HL-60 (cell line): ENCODE measurements at places on chromosomes 12 and 14.

- no peak for DNase-seq
Measured at GRCh38 chr12:93174473-93174872, 203.3 kb upstream of the NUDT4 start.

DNA sequence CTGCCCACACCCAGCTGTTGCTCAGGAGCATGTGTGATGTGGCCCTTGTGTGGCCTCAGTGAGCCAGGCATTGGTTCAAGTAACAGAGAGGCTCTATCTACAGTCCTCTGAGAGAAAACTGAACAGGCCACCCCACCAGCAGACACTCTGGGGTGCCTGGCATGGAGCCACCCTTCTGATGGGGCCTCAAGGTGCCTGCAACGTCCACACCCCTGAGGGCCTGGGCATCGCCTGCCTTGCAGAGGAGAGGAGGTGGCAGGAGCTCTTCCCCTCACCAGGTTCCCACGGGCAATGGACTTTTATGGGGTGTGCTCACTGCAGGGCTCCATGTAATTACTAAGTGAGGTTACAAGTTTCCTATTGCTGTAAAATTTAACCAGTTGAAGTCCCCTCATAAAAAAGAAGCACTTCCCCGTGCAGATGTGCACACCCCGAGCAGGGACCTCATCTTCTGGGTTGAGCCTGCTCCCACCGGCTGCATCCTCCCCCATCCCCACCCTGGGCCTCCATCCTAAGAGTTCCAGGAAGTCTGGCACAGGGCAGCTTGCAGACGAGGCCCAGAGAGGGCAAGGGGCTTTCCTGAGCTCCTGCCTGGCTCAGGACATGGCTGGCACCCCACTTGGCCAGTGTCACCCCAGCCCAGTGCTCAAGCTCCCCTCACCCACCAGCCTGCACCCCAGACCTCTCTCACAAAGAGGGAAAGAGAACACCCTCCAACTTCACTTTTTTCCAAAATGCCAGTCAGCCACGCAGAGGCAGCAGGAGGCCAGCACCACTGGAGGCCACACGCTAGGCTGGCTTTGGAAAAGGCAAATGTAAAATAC, 270.4 kb upstream of the RTL1 start:
- no peak for DNase-seq

GRCh38 chr12:16857456-16857923, 251.5 kb upstream of the LMO3 start:
- DNase-seq, result no peak

DNA sequence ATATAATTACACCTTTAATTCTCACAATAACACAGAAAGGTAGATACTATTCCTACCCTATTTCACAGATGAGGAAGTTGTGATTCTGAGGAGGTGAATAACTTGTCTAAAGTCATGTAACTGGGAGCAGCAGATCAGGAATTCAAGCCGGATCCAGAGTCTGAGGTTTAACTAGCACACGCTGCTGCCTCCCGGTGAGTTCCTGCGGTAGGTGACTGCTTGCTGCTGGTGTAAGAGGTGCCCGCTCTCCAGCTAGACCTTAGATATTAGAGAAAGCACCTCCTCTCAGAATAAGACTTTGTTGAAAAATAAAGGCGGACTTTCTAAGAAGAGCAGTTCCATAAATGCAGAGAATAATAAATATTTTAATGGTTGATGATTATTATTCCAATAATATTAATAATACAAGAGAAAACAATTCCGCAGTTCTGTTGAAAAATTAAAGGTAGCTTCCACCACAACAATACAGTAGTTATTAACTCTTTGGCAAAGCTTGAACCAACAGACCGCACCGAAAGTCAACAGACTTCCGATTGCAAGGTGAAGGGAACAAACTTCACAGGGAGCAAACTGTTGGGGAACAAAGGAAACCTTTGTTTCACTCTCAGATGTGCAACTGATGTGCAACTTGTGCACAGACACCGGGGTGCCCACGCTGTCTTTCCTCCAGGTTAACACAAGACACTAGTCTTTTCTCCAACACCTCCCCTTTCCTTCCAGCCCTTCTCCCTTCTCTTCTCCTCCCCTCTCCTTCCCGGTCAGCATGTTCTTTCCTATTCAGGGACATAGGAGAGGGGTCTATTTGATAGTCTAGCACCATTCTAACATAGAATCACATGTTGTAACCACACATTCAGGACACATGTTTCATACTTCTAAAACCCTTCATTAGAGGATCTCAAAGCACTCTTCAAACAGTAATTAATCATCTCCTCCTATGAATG, 73.2 kb upstream of the EGLN3 start:
- DNase-seq, result no peak

DNA sequence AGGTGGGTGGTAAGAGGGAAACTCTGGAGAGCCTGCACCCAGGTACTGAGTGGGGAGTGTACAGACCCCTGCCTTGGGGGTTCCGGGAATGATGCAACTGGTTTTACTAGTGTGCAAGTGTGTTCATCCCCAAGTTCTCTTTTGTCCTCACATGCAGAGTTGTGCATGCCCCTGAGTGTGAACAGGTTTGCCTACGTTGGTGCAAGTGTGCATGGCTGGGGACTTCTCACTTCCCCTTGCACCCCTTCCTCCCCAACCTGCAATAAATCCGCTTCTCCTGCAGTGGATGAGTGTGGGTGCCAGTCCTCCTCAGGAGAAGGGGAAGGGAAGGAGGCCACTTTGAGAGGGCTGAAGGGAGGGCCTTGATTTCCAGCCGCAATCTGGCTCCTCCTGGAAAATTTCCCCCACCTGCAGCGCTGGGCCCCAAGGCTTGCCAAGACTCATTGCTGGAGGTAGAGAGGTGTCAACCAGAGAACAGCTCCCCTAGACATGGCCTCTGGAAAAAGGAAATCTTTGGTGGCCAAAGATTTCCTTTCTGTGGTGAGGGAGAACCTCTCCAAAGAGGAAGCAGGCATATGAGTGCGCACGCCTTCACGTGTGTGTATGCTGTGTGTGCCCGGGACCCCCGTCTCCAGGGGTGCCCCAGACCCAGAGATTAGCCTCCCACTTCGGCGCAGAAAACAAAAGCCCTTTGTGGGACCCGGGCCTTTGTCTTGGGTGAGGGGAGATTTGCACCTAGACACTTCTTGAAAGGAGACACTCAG, 5.5 kb downstream of the AQP2 start:
- DNase-seq, result peak; percentile 58
